ENCODE measurements at places on chromosomes 11 and 22. TPM values are rescaled to one million over a fixed set of nuclear protein-coding genes. Genes with fewer than 3 reads are reported as not detected.

The CDC42BPG gene
- total RNA-seq, result 15.9 TPM

The ACRV1 gene
- not detected for total RNA-seq

The KCNK7 gene
- 2.9 TPM for total RNA-seq

The TMPRSS4 gene
- 60.5 TPM for total RNA-seq

The TLCD5 gene
- total RNA-seq, result 1.3 TPM

The PRR33 gene
- total RNA-seq, result not detected

The MMP3 gene
- total RNA-seq, result 0.21 TPM

The CABP7 gene
- not detected for total RNA-seq

The OVCH2 gene
- total RNA-seq, result 0.28 TPM

The CCDC134 gene
- total RNA-seq, result 12.6 TPM

The MS4A4E gene
- not detected for total RNA-seq

Data from airway epithelial cell (primary cell).